ENCODE measurements at places on chromosomes 11 and 22. TPM values are rescaled to one million over a fixed set of nuclear protein-coding genes. Genes with fewer than 3 reads are reported as not detected.

- DNase-seq: no peak
Measured at GRCh38 chr11:78138694-78139421, 568 bp downstream of the ALG8 start.

DNA sequence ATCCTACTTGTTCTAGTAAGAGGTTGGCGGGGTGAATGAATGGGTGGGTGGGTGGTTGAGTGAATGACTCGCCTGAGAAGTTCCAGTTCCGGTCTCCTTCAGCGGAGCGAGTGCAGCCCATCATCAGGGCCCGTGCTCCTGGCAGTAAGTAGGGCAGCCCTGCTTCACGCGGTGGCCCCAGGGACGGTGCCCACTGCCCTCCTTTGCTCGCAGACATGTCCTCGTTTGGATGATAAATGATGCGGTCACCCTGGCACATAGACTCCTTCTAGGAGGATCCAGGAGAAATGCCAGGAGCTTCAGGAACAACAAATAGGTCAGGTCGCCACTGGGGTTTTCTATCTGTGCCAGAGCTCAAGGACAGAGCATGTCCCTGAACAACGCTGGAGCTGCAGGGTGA is 370.8 kb downstream of the CTTN start:
- DNase-seq: no peak

DNA sequence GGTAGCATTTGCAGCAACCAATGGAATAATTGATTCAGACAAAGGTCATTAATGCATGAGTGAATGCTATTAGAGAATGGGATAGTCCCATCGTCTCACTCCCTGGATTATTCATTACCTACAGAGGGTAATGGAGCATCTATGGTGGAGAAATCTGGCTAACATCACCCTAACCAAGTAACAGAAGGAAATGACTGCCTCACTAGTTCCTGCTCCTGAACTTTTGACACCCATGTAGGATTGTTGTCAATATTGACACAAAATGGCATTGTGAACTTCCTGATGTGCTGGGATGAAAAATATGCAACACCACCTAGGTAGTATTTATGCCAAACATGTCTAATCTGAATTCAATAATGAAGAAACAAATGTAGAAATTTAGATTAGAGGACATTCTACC is 44.0 kb upstream of the KIRREL3 start:
- DNase-seq: no peak

- no peak for DNase-seq
Measured at GRCh38 chr22:18103527-18104269, 6.9 kb upstream of the TUBA8 start.

GRCh38 chr22:45317551-45318167 is 7.9 kb downstream of the FAM118A start:
- DNase-seq: peak; percentile 65

- DNase-seq: peak; percentile 64
Measured at GRCh38 chr11:77091146-77091940, 11.3 kb upstream of the OMP start.

DNA sequence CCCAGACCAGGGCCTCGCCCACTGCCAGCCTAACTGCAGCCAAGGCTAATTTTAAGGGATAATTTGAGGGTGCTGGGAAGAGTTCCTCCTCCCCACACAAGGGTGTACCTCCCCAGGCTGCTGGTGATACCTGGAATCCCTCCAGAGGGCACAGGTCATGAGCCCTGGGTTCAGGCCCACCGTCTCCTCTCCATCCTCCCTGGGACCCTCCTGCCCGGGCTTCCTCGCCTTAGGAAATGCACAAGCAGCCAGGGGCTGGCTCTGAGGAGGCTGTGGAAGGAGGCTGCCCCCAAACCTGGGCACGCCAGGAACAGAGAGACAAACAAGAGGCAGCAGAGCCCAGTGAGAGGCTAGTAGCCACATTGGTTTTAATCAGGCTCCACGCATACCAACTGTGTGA is 16.6 kb upstream of the TSKU start:
- no peak for DNase-seq

DNA sequence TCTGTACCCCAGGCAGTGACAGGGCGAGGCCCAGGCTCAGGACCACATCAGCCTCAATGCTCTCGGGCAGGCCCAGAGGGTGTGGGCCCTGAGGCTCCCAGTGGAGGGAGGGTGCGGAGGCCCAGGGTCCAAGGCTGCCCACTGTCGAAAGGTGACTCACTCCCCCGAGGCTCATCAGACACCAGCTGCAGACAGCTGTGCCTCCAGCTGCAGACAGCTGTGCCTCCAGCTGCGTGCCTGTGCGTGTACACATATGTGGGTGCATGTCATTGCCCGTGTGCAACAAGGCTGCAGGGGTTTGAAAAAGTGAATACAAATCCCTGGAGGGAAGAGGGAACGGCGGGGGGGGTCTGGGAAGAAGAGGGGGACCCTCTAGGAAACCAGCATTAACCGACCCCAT is 134.3 kb downstream of the BRD1 start:
- no peak for DNase-seq

DNA sequence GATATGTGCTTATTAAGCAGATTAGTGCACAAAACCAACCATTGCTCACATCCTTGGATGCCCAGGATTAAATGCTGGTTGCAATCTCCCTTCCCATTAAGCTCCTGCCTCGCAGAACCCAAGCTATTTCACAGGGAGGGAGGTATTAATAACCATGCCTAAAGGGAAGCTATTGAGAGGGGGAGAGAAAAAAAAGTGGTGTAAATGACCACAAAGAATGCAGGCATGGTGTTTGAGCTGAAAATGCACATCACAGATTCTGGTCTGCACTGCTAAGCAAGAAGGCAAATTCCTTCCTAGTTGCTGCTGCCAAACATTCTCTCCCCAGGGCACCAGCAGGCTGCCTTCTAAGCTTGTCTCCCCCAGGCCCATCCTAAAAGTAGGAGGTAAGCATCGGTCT is 92.0 kb upstream of the ISX start:
- no peak for DNase-seq

The ELMOD1 gene
- total RNA-seq: not detected

The MRGPRE gene
- not detected for total RNA-seq

All from CD8-positive, alpha-beta memory T cell (primary cell).